ENCODE measurements at places on chromosomes 2 and 18. TPM values are rescaled to one million over a fixed set of nuclear protein-coding genes. Genes with fewer than 3 reads are reported as not detected.
A peak's percentile ranks its signal among the peaks of the same experiment; 100 is the strongest.

DNA sequence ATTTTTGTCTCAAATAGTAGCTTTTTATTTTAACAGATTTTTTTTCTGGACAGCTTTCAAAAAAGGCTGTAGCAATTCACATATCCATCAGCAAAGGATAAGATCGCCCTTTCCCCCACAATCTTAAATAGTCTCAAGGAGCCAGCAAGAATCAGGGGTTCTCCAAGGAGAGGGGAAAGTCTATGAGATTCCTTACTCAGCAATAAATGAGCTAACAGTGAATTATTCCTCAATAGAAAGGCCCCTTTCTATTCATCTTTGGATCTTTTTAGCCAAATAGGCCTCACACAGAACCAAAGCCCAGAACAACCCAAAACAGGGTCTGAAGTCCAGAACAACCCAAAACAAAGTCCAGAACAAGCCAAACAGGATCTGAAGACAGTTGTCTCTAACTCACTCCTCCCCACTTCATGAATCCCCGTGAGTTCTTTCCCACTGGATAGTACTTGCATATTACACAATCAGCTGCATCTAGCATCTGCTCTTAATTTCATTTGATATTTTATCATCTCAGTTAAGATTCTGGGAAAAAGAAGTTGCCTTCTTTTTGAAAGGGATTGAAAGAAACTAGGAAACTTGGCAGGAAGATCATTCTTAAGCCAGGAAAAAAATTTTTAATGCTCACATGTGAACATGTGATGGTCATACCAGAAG lies 3.4 kb upstream of the DHRS9 start:
- no peak for DNase-seq

DNA sequence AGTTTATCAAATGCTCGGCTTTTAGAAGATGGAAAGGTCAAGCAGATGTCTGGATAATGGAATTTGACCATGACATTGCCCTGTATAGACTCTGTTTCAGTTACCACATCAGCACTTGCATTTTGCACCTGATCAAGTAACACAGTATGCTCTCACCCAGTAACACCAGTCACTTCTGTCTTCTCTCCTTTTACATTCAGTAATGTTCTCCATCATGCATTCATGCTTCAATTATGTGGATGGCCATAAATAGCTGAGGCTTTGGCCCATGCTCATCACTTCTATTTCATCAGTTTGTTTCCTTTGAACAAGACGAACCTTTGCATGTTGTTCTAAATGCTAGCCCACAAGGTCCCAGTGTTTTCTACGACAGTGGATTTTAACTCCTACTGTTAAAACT lies 322.9 kb upstream of the ACVR2A start:
- DNase-seq = no peak

- no peak for DNase-seq
Measured at GRCh38 chr2:233247744-233248143, 3.7 kb upstream of the ATG16L1 start.

CCDC74B gene
- 0.29 TPM for total RNA-seq

- no peak for DNase-seq
Measured at GRCh38 chr2:160670618-160671017, 177.0 kb upstream of the RBMS1 start.

GRCh38 chr18:34709104-34709503 lies 994 bp upstream of the DTNA start:
- DNase-seq = no peak

DNA sequence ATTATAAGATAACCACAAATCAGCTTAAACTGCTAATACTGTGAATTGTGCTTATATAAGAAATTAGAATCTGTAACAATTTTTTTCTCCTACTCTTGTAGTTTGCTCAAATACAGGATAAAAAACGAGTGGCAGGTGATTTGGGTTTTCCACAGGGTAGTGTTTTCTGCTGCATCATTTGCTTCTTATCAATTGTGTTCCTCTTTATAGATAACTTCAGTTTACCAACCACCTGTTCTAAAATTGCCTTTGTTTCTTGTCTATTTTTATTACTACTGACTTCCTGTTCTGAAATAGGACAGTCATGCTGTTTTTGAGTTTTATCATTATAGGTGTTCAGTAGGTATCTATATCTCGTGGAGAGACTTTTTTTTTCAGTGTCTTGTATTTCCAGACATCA lies 56.9 kb downstream of the MFSD6 start:
- no peak for DNase-seq

AP1S3 gene
- 3.1 TPM for total RNA-seq

DNA sequence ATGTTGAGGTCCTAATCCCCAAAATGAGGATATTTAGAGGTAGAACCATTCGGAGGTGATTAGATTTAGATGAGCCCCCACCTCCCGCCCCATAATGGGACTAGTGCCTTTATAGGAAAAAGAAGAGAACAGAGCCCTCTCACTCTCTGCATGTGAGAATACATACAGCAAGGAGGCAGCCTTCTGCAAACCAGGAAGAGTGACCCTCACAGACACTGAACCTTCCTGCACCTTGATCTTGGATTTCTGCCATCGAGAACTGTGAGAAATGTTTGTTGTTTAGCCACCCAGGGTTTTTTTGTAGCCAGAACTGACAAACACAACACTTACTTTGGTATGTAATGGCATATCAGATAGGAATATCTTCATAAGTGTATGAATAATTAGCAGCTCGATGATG lies 83.7 kb downstream of the XIRP2 start:
- DNase-seq = no peak

HK2 gene
- 8.1 TPM for total RNA-seq

DNA sequence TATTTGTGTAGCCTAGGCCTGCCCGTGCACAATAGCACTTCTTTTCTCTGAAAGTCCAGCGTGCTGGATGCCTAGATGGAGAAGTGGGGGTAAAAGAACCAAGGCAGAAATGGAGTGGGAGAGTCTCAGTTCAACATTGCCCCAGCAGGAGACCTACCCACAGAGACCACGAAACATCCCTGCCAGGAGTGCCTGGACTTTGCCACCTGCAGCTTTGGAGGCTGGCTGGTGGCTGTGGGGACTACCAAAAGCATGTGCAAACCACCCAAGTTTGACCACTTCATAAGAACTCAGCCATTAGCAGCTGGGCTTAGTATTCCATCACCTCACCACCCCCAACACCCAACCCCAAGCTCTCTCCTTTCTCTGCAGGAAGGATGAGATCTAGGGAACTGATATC lies 416.9 kb upstream of the ID2 start:
- no peak for DNase-seq

- DNase-seq = no peak
Measured at GRCh38 chr18:3625742-3626091, 175.7 kb downstream of the TGIF1 start.

- no peak for DNase-seq
Measured at GRCh38 chr2:240462707-240463273, 27.3 kb downstream of the GPC1 start.

MYCN gene
- 43.8 TPM for total RNA-seq

RGPD4 gene
- 0.12 TPM for total RNA-seq

SLC40A1 gene
- 0.56 TPM for total RNA-seq

GRCh38 chr2:71690876-71691475 lies 237.6 kb downstream of the DYSF start:
- DNase-seq = no peak

- no peak for DNase-seq
Measured at GRCh38 chr2:191661097-191661924, 16.6 kb upstream of the NABP1 start.

MCEE gene
- total RNA-seq = 11.5 TPM

DNA sequence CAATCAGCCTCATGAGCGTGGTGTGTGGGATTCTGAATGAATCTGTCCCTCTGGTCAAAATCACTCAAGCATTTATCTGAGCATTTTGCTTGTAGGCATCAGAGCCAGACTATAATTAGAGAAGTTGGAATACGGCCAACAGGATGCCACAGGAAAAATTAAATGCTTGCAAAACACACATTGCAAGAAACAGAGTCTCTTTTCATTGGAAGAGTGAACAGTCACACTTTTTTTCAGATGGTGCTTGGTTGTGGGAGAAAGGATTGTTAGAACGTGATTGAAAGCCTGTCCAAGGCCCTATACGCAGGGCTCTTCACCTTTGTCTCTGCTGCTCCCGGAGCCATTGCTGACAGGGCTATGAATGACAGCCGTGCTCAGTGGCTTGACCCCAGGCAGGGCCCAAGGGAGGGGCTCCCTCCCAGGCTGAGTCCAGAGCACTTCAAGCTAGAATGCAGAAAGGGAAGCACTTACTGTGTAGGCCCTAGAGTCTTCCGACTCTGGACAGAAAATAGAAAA lies 59.8 kb downstream of the SNTG2 start:
- peak; percentile 73 for DNase-seq

GRCh38 chr2:181367411-181367810 lies 89.8 kb upstream of the ITGA4 start:
- no peak for DNase-seq

DNA sequence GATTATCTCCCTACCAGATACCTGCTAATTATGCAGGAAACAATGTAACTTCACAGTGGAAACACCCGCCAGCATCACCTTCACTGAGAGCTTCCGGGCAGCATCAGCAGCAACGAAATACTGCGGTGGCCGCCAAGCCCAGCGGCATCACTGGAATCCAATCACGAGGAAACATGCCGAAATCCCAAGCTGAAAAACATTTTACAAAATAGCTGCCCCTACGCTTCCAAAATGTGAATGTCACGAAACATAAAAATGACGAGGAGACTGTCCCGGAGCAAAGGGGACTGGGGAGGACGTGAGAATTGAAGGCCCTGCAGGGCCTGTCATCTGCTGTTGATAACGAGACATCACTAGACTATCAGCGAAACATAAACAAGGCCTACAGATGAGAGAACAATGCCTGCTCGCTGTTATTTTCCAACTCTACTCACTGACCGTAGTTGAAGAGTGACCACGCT lies 82.6 kb downstream of the HDAC4 start:
- DNase-seq = no peak

DNA sequence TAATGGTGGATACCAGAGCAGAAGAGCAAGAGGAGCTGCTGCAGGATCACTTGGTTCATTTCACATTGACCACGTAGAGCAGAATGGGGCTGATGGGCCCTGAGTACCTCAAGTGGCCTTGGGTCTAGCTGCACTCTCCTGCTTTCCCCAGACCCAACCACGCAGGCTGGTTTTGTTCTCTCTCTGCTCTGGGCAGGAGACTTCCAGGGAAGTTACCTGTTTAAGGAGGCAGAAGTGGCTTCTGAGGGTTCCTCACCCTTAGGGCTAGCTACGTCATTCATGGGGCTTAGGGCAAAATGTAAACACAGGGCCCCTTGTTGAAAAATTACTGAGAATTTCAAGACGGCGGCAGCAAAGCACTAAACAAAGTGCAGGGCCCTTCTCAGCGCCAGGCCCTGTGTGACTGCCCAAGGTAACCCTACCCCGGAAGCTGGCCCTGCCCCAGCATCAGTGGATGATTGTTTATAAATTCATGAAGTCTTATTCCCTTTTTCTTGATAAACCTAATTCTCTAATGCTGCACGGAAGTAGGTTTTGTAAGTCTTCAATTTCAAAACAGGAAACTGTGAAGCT lies 75.9 kb downstream of the TMEM182 start:
- DNase-seq = no peak

- DNase-seq = no peak
Measured at GRCh38 chr2:73107211-73107926, 5.4 kb downstream of the RAB11FIP5 start.

RAPGEF4 gene
- 8.7 TPM for total RNA-seq

GRCh38 chr2:52539026-52539970 lies 1228.3 kb upstream of the CHAC2 start:
- no peak for DNase-seq

- DNase-seq = no peak
Measured at GRCh38 chr2:216139884-216140283, 30.7 kb downstream of the XRCC5 start.

GRCh38 chr2:11742317-11742701 lies 4.1 kb upstream of the LPIN1 start:
- DNase-seq = no peak
